ENCODE measurements at places on chromosomes 11 and 22.

DNA sequence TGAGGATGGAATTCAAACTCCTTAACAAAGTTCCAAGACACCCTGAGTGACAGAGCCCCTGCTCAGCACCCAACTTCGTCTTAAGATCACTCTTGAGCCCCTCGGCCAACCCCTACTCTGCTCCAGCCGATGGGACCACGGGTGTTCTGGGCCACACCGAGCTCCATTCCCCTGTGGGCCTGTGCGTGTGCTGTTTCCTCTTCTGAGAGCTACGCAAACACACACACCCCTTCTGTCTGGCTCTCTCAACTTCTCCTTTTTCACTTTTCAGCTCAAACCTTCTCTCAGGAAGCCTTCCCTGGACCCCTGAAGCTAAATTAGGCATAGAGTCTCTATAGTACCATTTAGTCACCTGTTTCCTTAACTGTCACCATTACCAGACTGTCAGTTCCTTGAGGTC lies 37.5 kb upstream of the NNMT start:
- DNase-seq = no peak

DNA sequence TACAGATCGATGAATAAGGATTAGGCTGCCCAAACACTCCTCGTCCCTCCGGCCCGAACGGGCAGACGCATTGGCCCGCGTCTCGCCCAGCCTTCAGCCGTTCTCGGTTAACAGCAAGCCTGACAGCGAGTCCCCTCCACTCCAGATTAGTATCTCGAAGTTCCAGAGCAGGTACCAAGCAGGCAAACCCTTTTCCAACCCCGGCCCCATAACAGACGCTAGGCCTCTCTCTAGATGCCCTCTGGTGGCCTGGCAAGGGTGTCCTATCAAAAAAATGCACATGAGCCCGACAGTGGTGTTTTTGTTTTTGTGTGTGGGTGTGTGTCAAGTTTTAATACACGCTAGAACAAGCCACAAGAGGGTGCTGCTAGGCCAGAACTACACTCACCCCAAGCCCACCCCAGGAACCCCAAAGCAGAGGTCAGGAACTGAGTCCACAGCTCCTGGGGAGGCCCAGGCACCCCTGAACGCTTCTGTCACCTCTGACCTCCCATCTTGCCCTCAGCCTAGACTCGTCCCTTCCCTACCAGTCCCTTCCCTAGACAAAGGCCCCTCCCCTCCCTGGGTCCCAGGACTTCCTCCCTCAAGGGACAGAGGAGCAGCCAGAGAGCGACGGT lies 658 bp upstream of the ARFGAP2 start:
- DNase-seq = peak; percentile 81

DNA sequence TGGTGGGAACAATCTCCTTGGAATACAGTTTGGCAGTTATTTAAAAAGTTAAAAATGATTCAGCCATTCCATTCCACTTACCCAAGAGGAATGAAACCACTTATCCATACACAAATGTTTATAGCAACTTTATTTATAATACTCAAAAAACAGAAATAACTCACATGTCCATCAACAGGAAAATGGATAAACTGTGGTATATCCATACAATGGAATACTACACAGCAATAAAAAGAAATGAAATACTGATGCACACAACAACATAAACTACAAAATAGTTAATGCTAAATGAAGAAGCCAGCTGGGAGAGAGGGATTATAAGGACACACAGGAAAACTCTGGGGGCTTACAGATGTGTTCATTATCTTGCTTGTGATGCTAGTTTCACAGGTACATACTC lies 64.7 kb downstream of the FCHSD2 start:
- DNase-seq = no peak

DNA sequence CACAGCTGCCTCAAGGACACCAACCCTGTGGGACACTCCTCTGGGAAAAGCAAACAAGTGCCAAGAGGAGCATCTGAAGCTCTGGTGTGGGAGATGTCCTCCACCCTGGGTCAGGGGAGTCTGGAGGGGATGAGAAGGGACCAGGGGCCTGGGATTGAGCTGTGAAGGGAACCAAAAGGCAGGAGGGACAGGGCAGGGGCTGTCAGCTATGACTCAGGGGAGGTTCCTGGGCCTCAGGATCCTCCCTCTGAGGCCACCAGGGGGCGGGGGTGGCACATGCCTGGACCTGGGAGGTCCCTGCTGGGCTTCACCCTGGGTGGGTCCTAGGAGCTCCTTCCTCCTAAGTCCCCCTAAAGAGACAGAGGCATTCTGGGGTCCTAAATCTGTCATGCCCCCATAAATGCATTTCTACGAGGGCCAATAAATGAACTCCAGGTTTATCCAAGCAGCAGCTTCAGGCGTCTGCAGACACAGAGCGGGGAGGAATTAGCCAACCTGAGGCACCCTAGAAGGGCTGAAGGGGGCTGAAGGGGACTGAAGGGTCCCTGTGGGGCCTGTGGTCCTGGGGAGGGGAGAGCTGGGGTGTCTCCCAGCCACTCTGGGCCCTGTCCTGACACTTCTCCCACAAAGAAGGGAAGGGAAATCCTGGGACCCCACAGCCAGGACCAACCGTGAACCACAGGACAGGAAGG lies 31.9 kb upstream of the IGLL5 start:
- DNase-seq = peak; percentile 20

DNA sequence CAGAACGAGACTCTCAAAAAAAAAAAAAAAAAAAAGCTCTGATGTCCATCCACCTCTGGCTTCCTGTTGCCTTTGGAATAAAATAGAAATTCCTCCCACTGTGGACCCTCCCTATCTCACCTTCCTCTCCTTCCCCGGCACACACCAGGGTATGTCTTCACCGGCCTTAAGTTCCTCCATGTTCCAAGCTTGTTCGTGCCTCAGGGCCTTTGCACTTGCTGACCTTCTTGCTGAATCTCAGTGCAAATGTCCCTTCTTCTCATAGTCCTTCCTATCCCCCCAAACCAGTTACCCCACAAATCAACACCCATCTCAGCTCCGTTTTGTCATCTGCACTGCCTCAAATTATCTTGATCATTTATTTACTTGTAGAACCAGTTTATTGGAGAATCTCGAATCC lies 20.6 kb downstream of the IFT27 start:
- no peak for DNase-seq

GRCh38 chr22:50620593-50621355 lies 7.2 kb downstream of the ARSA start:
- DNase-seq = no peak

DNA sequence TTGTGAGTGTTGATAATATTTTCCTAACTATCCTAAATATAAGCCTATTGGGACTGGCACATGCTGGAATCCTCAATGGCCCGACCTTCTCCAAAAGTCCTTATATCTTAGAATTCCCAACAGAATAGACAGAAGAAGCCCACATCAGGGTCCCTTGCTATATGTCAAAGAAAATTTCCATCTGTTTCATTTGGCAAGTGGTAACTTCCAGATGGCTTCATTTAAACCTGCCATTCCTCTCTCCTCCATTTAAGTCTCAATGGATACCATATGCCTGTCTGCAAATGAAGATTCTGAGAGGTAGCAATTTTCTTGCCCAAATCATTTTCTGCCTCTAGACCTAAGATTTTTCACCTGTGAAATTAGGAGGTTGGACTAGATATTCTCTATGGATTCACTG lies 73.1 kb upstream of the KCNA4 start:
- no peak for DNase-seq
